ENCODE measurements at places on chromosomes 3 and 15. TPM values are rescaled to one million over a fixed set of nuclear protein-coding genes. Genes with fewer than 3 reads are reported as not detected.

The ENTPD3 gene
- polyA plus RNA-seq = 5.7 TPM

The DNAH12 gene
- 2.0 TPM for polyA plus RNA-seq

The HCN4 gene
- polyA plus RNA-seq = 0.93 TPM

The SLCO2A1 gene
- 3.9 TPM for polyA plus RNA-seq

The TGM4 gene
- 0.07 TPM for polyA plus RNA-seq
